ENCODE measurements at places on chromosomes 7 and 10.

- no peak for DNase-seq
Measured at GRCh38 chr10:26700884-26701630, 3.6 kb downstream of the PDSS1 start.

DNA sequence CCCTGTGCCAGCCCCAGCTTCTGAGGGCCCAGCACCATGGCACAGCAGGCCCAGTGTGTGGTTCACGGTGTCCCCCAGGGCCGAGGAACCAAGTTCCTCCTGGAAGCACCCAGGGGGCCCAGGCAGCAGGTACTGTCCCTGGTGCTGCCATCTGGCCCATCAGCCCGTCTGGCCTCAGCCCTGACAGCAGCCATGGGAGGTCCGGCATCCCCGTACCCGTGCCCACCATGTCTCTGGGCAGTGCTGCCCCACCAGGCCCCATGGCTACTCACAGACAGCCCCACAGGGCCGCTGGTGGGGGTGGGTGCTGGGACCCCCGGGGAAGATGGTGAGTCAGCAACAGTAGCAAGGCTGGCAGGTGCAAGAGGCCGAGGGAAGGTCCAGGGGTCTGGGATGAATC is 32.8 kb downstream of the STK32C start:
- DNase-seq: no peak

DNA sequence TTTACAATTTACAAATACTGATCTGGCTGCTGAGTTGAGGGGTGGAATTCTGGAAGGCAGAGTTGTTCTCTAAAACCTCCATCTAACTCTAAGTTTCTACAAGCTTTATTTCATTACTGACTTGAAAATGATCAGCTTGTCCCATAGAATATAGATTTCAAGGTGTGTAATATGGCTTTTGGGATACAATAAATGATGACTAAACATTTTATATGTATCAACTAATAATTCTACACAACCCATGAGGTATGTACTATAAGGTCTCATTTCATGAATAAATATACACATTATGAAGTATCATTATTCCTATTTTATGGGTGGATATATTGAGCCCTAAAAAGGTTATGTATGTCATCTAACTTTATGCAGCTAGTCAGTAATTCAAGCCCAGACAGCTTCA is 1214.3 kb upstream of the SORCS1 start:
- DNase-seq: no peak

GRCh38 chr10:49053053-49053997 is 62.0 kb downstream of the VSTM4 start:
- no peak for DNase-seq

DNA sequence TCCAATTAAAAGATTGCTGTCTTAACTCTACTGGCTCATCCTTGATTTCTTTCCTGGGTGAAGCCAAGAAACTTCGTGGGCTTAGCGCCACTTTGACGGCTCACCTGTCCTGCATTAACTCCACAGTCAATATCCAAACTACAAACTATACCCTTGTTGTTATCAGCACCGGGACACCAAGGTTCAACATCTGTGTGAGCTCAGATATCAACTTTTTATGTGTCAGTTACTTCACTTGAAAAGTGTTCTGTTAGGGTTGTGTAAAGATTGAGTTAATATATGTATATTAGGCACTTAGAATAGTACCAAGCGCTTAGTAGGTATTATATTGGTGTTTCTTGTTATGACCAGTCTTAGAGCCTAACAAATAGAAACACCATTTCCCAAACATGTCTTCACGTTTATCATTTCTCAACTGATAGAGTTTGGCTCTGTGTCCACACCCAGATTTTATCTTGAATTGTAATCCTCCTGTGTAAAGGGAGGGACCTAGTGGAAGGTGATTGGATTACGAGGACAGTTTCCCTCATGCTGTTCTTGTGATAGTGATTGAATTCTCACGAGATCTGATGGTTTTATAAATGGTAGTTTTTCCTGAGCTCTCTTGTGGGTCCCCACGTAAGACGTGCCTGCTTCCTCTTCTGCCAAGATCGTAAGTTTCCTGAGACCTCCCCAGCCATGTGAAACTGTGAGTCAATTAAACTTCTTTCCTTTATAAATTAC is 19.0 kb upstream of the ST8SIA6 start:
- no peak for DNase-seq

GRCh38 chr7:39745320-39745719 is 121.9 kb downstream of the RALA start:
- no peak for DNase-seq

GRCh38 chr10:119246862-119247549 is 39.6 kb downstream of the GRK5 start:
- no peak for DNase-seq

DNA sequence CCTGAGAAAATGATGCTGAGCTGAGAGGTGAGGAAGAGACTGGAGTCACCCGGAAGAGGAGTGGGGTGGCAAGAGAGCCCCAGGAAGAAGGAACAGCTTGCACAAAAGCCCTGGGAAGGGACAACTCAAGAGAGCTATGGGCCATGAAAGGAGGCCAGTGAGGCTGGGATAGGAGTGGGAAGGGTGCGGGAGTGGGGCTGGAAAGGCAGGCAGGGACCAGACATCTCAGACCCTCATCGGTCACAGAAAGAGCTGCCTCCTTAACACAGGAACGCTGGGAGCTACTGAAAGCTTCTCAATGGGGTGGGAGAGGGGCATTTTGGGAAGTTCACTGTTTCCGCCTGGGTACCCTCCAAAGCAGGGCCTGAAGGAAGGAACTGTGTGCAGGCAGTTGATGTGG is 122.0 kb upstream of the UNC5B start:
- DNase-seq: no peak

DNA sequence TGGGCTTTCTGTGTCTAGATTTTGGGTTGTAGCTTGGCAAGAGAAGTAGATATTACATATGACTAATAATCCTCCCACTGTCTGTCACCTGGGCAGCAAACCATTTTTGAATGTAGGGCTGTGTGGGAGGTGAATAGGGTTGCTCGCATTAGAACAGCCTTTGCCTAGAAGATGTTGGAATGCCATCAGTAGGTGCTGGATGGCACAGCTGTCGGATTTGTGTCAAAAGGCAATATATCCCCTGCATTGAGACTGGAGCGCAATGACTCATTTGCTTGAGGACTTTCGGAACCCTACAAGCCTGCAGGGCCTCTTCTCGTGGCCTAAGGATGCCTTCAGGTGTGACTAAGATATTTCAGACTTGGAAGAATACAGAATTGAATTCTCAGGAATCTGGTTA is 323.8 kb downstream of the GPR158 start:
- DNase-seq: no peak

- DNase-seq: no peak
Measured at GRCh38 chr7:105136221-105136620, 122.2 kb downstream of the KMT2E start.

Measured in effector memory CD8-positive, alpha-beta T cell (primary cell).